ENCODE measurements at places on chromosomes 4 and X. TPM values are rescaled to one million over a fixed set of nuclear protein-coding genes. Genes with fewer than 3 reads are reported as not detected.

STARD8 gene
- total RNA-seq: 14.1 TPM

GRCh38 chrX:134453631-134454030 lies 6.3 kb upstream of the HPRT1 start:
- no peak for DNase-seq

DNA sequence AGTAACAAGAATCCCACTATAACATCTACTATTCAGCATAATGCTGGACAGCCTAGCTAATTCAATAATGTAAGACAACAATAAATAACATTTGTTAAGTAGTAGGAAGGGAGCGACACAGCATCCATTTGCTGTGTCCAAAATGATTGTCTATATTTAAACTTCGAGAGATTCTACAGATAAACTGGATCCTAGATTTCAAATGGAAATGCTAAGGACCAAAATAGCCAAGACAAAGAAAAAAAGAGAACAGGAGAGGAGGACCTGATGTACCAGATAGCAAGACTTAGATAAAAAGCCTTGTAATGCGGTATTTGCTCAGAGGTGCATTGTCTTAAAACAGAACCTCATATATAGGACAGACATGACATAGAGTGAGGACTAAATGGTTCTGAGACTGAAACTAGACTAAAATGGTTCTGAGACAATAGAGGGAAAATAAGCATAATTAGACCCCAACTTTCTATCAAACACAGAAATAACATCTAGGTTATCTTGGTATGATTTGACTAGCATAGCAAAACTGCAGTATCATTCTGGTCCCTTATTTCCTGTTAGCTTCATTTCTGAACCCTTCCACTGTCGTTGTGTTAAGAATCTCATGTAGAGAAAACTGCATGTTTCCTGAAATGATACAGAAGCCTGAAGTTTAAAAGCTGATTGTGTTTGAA lies 3.8 kb downstream of the HPGDS start:
- no peak for DNase-seq

DNA sequence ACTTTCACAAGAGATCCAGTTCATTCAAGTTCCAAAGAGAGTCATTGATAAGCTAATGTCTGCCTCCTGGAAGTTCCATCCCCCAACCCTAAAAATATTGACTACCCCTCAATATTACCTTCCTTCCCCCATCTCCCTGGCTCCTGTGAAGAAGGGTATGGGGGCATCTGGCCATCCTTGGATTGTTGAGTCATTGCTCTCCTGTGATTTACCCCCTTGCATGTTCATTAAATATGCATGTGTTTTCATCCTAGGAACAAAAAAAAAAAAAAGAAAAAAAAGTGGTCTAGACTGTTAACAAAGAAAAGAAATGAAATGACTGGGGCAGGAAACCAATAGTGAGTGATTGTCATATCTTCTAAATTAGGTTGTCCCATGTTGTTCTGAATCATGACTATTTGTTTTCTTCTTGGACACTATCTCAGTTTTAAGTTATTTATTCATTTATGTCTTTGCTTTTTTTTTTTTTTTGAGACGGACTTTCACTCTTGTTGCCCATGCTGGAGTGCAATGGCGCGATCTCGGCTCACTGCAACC lies 51.9 kb upstream of the HUWE1 start:
- no peak for DNase-seq

SPATA4 gene
- 0.76 TPM for total RNA-seq

DNA sequence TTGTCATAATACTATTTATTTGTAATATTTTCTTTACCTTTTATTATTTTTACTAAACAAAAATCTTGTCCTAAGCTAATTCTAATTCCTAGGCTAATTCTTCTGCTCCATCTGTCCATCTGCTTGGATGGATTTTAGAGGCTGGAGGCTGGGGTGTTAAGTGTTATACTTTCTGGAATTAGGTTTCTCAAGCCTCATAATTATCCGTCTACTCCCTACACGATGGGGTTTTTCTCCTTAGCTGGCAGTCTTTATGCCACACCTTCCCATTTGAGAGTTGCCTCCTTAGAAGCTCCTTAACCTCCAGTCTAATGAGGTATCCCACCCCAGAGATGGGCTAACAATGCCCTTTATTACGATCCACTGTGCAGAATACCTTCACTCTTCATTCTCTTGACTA lies 37.6 kb upstream of the LGI2 start:
- DNase-seq: no peak

GRCh38 chrX:123489011-123489410 lies 243.8 kb downstream of the THOC2 start:
- no peak for DNase-seq

GAGE12F gene
- total RNA-seq: not detected

PPP2R2C gene
- 3.9 TPM for total RNA-seq

DNA sequence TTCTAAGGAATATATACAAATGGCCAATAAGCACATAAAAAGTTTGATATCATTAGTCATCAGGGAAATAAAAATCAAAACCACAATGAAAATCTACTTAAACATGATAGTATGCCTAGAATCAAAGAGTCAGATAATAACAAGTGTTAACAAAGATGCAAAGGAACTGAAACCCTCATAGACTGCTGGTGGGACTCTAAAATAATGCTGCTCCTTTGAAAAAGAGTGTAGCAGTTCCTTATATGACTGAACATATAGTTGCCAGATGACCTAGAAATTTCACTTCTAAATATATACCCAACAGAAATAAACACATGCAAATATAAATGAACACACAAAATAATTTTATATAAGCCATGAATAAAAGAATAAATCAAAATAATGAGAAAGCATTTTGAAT lies 205.1 kb upstream of the CTSO start:
- no peak for DNase-seq

DNA sequence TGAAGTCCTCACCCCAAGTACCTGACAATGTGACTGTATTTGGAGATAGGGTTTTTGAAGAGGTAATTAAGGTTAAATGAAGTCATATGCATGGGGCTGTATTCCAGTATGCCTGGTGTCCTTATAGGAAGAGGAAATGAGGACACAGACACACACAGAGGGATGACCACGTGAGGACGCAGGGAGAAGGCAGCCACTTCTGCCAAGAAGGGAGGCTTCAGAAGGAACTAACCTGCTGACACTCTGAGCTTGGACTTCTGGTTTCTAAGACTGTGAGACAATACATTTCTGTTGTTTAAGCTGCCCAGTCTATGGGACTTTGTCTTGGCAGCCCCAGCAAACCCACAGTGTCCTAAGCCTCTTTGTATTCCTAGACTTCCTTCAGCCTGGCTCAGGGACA lies 3.0 kb upstream of the SLC2A9 start:
- DNase-seq: no peak

GRCh38 chr4:72305080-72305479 lies 263.9 kb downstream of the ADAMTS3 start:
- DNase-seq: no peak

DNA sequence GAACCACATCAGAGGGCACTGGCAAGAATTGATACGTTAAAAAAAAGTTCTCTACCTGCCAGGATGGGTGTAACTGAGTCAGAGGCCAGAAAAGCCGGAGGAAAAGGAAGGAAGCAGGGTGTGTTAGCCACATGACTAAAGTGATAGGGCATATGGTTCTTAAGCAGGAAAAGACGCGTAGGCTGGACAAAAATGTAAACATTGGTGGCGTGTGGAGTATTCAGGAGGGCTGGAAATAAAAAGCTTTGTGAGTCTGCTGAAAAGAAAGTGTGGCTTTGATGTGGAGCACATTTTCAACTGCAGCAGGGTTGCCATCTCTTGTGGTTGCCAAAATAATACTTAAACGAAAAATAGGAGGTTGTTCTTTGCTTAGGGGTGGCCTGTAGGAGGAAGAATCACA lies 186.5 kb upstream of the RPL34 start:
- DNase-seq: no peak

CENPVL2 gene
- not detected for total RNA-seq

DNA sequence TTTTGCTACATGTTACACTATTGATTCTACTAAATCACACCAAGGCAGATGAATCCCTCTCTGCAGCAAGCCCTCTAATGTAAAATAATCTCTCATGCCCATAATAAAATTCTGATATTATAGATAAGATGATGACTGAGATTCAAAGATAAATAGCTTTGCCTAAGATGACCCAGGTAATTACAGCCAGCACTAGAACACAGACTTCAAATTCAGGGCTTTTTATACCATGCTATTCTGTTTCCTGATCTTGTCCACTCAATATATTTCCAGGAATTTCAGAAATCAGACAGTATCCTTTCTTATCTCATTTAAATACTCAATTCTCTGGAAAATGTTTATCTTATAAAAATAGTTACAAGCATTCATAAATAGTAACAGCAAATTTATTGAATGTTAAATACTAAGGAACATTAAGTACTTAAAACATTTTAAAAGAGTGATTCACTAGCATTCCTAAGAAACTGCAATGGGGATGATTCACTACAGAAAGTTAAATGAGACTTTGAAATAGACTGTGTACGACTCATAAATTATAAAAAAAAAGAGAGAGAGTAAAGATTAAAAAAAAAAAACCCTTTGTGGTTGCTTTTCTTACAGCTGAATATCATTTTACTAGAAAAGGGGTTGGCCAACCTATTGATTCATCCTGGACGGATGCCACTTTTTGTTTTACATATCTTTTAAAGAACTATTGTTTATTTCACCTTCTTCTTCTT lies 45.8 kb upstream of the IL21 start:
- DNase-seq: no peak

- DNase-seq: no peak
Measured at GRCh38 chr4:105944540-105944939, 49.3 kb downstream of the NPNT start.

LONRF3 gene
- 3.1 TPM for total RNA-seq

DNA sequence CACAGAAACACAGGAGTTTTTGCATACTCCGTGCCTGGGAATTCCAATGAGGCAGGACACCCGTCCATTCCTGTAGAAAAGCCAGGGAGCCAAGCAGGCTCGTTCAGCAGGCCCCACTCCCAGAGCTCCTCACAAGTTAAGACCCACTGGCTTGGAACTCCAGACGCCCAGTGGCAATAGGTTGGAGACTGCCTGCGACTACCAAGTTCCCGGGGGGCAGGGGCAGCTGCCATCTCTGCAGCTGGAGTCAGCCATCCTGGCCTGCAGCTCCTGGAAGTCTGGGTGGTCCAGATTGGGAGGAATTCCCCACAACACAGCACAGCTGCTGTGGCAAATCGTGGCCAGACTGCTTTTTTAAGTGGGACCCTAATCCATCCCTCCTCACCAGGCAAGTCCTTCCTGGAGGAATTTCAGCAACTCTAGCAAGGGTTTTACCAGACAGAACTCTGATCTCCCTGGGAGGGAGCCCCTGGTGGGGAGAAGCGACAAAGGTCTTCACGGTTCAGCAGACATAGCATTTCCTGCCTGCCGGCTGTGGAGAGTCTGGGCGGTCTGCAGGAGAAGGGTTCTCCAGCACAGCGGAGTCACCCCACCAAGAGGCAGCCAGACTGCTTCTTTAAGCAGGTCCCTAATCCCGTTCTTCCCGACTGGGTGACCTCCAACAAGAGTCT lies 231.9 kb downstream of the STPG2 start:
- DNase-seq: no peak

CYP2U1 gene
- total RNA-seq: 12.2 TPM

- no peak for DNase-seq
Measured at GRCh38 chr4:83074086-83074704, 39.2 kb downstream of the COPS4 start.
